ENCODE measurements at places on chromosomes 5 and 9.

DNA sequence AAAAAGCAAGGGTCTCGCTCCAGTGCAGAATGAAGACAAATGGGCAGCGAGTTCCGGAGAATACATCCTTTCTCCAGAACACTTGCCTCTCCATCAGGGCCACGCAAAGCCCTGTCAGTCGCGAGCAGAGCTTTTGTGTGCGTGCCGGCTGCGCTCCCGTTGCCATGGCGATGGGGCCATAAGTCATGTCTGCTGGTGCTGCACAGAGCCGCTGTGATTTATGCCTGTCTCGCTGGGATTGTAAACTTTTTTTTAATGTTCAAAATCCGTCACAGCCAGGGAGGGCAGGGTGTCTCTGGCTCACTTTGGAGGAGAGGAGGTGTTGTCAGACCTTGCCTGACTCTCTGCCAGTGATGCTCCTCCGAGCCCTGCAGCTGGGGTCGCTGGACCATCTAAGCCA is 272.7 kb downstream of the TRIM32 start:
- DNase-seq: no peak

DNA sequence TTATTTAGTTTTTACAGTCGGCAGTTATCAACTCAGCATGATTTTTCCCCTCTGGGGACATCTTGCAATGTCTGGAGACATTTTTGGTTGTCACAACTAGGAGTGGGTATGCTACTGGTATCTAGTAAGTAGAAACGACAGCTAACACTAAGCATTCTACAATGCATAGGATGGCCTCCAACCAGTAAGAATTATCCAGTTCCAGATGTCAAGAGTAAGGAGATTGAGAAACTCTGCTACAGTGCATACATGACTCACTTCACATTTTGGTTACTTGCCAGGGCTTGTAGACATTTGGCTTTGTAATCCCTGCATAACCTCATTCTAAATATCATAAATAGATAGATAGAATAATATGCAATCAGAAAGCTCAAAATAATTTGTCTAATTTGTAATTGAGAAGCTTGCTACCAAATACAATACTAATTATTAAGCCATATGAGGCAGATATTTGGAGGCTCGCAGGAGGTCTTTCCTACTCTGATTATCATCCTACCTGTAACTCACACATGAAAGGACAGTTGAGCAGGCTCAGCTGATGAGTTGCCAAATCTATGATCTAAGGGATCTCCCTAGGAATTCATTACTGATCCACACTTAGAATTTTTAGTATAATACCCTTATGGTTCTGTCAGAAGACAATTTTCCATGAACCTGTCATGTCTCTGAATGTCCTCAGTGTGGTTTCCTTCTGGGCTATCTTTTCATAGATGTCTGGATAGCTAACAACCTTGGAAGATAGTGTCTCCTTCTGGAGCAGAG is 346.9 kb upstream of the TLE4 start:
- DNase-seq: no peak

GRCh38 chr5:35371951-35372426 is 141.7 kb upstream of the PRLR start:
- DNase-seq: no peak

- DNase-seq: no peak
Measured at GRCh38 chr5:180138214-180138975, 66.8 kb upstream of the RNF130 start.

DNA sequence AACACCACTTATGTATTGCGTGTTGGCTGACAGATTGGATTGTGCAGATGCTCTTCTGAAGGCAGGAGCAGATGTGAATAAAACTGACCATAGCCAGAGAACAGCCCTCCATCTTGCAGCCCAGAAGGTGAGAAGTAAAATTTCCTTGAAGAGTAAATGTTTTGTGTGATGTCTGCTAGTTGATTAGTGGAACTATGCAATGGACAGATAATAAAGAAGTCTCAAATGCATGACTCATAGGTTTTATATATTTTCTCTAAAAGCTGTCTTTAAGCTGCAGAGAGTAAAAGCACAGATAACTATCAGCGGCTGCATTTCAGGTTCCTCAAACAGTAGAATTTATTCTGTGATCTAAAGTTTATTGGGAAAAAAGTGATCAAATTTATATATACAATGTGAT is 27.4 kb downstream of the INVS start:
- no peak for DNase-seq

DNA sequence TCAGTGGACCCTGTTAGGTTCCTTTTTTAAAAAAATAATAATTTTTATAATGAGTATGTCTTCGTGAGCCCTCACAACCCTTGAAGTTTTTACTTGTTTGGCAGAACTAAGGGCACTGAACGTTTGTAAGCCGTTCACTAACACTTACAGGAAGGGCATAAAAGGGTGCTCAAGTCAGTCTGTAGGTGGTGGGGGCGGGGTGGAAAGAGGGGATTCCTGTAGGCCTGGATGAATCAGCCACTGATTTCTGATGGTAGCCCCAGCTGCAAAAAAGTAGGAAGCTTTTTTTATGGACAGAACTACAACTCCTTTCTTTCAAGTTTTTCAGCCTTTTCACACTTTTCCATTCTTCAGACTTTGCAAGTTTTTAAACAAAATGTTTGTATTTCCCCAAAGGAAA is 35.8 kb downstream of the PIK3R1 start:
- DNase-seq: peak; percentile 42

DNA sequence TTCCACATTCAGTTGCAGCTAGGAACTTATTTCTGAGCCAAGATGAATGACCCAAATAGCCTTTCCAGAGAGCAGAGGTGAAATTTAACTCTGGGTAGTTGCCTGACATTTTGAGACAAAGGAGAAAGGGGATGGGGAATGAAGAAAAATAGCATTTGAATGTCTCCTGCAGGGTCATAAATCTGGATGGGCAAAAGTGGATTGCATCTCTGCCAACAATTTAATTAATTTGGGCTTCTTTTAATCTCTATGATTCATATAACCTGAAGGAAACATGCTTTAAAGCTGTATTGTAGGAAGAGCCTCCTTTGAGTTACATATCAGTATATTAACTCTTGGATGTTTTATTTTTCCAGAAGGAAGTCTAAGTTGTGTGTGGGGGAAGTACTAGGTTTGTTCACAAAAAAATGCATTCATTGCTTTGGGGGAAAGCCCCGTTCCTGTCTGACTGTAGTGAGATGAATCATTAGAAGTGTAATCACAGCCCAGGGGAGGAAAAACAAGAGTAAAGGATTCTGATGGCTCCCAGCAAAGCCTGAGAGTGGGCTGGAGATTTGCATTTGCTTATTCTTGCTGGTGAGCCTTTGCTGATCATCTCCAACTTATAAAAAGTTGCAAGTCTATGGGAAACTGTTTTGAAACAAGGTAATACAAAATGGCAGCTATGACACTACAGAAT is 133.0 kb upstream of the IQGAP2 start:
- no peak for DNase-seq

DNA sequence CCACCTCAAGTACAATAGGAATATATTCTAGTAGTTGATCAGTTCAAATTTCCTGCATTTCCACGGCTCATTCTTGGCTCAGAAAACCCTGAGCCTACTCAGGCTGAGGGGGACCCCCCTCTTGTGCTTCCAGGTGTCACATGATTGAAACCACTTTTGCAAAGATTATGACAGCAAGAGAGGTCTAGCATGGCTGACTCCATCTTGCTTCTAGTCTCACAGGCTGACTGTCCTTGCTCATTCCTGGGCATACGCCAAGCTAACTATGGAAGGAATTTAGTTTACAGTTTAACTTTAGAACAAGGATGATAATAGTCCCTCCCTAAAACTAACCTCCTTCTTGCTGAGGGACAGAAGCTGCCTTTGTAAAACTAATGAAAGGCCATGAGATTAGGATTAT is 154.1 kb downstream of the SNX18 start:
- DNase-seq: no peak

DNA sequence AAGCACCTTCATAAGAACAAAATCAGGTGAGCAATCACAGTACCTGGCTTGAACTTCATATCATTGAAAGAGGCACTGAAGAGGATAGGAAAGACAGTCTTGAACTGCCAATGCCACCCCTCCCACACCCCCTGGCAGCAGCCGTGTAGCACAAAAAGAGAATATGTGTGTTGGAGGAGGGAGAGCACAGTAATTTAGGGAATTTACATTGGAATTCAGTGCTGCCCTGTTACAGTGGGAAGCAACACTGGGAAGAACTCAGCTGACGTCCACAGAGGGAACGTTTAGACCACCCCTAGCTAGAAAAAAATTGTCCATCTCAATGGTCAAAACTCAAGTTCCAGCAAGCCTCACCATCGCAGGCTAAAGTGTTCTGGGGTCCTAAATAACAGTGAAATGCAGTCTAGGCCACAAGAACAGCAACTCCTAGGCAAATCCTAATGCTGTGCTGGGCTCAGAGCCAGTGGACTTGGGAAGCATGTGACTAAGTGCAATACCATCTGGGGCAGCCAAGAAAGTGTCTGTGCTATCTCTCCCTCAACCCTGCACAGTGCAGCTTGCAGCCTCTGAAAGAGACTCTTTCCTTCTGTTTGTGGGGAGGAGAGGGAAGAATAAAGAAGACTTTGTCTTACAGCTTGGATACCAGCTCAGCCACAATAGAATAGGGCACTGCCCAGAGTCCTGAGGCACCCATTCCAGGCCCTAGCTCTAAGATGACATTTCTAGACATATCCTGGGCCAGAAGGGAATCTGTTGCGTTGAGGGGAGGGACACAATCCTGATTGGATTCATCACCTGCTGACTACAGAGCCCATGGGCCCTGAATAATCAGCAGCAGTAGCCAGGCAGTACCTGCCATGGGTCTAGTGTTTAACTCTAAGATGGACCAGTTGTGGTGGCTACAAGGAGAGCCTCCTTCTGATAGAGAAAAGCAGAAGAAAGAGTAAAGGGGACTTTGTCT is 62.1 kb upstream of the VLDLR start:
- no peak for DNase-seq

DNA sequence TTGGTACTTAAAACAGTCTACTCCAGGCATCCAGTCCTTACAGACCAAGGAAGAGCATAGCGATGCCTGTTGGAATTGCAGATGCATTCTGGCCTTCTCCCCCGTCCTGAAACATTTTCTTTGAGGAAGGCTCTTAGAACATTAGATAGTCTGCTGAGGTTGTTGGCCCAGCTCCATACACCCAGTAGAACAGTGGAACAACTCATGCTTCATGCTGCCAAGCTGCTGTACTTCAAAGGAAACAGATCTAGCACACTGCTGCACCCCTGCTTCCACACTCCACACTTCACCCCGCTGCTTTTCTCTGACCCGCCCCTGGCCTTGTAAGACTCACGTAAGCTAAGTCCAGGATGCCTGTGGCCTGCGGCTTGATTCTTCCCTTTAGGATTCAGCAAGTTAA is 33.4 kb upstream of the NCS1 start:
- no peak for DNase-seq

GRCh38 chr5:52024359-52024758 is 641.1 kb downstream of the ISL1 start:
- DNase-seq: no peak

- no peak for DNase-seq
Measured at GRCh38 chr5:118439831-118440230, 548.5 kb downstream of the DTWD2 start.
